EL (cell line): ENCODE measurements at places on chromosomes 1 and 21.

DNA sequence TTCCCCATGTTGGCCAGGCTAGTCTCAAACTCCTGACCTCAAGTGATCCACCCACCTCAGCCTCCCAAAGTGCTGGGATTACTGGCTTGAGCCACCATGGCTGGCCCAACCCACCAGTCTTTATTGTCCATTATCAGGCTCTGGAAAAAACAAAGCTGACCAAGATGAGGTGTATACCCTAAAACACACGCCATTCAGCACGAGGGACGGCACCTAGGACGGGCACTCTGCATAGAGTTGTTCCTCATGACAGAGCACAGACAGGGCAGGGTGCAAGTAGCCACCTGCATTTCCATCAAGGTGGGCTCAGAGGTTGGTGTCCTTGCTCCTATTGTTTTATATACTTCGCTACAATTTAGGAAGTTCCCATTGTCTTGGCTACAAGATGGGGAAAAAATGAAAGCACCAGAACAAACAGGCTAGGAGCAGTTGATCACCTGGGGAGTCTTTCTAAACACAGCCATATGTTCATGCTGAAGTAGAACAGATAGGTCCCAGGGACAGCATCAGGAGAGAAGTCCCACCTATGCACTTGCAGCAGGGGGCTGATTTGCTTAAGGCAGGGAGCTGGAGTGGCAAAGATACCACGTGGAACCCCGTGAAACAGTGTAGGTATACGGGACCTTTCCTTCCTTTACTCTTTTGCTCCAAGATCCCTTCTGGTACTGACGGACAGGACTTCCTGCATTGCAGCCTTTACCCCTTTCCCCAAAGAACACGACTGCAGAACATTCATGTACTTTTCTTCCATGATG, 4.5 kb downstream of the KRTCAP2 start:
- no peak for DNase-seq

DNA sequence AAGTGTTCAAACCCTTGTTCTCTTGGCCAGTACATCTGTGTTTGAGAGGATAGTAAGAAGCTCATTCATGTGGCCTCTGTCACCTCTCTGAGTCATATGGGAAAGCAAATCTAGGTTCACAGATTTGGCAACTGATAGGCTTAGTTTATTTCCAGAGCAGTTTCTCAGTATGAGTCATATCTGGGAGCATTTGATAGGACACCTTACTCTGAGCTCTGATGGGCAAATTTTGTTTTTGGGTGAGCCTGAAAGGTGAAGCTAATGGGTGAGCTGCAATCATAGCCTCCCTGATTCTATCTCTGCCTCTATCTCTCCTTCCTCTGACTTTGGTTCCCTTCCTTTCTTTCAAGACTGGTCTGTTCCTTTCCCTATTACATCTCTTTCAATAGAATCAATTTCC, 134.4 kb downstream of the S1PR1 start:
- DNase-seq = peak; percentile 84

DNA sequence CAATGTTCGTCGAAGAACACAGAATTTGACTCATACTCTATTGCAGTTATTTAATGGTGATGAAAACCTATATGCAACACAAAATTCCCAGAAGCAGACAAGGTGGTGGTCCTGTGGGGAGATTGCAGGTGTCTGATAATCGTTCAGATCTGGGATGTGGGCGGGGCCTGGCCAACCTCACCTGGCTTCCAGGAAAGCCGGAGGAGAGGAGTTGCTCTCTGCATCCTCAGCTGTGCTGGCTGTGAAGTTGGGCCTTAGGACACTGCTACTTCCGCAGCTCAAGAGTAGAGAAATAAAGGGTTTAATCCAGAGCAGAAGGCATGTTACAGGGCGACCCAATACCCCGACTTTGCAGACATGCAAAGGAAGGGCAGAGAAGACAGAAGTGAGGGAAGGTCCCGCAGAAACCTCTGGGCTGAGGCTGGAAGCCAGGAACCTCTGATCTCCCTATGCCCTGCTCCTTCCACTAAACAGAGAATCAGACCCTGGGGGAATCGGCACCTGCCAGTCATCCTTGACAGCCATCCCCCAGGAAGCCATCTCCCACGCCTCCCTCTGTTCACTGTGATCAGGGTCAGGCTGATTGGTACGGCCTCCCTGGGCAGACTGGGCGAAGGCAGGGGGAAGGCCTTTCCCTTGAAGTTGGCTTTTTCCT, 590.3 kb downstream of the AJAP1 start:
- no peak for DNase-seq

DNA sequence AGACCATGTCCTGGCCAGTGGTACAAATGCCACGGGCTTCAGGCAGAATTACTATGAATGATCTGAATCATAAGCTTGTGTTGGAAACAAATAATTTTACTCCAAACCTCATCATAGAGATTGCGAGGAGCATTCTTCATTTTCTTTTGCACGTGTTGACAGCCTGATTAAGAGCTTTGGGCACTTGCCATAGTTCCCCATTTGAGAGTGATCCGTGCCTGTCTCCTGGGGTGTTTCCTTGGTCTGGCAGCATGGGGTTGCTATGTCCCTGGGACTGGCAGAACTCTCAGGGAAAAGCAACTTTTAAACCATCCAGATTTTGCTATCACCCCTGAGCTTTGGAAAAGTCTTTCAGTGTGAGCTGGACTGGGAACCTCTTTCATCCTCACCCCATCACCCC, 54.3 kb upstream of the KCNJ6 start:
- DNase-seq = no peak

- DNase-seq = no peak
These were observed 10.6 kb upstream of the SPSB1 start for GRCh38 chr1:9281908-9282695.

- DNase-seq = no peak
These were observed 125.4 kb downstream of the PTGER3 start for GRCh38 chr1:70922196-70922595.

DNA sequence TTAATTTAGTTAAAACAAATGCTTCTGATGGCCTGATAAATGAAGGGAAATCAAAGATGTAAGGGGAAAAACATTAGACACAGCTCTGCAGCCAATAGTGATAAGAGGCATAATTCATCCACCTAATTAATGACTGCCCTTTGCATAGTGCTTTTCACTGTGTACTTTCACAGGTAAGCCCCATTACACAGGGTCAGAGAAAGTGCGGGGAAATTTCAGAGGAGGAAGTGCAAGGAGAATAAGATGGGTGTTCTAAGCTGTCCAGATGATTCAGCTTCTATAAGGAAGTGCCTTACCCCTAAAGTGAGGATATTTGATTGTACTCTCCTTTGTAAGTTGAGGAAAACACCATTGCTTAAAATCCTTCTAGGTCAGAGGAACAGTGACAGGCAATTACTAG, 88.0 kb downstream of the NR5A2 start:
- no peak for DNase-seq

- peak; percentile 47 for DNase-seq
These were observed 80.6 kb upstream of the LAMC2 start for GRCh38 chr1:183105449-183105848.

GRCh38 chr1:210003501-210003900, 65.5 kb downstream of the SYT14 start:
- DNase-seq = no peak

- no peak for DNase-seq
These were observed 85.3 kb upstream of the RGS4 start for GRCh38 chr1:162983671-162984425.

DNA sequence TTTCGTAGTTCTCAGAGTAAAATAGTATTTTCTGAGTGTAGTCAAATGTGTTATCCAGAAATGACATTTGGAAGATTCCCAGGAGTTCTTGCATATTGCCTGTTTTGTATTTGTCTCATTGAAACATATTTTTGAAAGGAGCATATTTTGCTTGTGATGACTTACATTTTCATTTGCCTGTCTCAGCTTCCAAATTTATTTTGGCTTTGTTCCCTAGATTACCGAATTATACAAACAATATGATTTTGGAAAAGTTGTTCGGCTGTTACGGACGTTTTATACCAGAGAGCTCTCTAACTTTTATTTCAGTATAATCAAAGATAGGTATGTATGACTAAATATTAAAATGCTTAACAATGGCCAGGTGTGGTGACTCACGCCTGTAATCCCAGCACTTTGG, 46.0 kb downstream of the IARS2 start:
- no peak for DNase-seq

DNA sequence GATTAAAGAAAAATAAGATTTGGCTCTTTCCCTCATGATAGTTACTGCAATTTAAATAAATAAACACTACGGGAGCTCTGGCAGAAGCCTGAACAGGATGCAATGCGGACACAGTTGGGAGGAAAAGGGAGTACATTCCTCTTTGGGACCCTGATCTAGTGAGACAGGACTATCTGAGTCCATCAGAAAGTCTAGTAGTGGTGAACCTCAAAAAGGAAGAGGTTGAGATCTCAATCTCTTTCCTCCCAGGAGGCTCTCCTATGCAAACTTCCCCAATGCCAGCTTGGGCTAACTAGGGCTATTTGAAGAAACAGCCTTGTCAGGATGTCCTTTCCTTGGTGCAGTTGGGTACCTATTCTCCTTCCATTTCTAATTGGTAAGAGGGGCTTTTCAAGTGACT, 4.9 kb upstream of the ABCD3 start:
- no peak for DNase-seq

- no peak for DNase-seq
These were observed 64.9 kb upstream of the BARHL2 start for GRCh38 chr1:90782046-90782445.

DNA sequence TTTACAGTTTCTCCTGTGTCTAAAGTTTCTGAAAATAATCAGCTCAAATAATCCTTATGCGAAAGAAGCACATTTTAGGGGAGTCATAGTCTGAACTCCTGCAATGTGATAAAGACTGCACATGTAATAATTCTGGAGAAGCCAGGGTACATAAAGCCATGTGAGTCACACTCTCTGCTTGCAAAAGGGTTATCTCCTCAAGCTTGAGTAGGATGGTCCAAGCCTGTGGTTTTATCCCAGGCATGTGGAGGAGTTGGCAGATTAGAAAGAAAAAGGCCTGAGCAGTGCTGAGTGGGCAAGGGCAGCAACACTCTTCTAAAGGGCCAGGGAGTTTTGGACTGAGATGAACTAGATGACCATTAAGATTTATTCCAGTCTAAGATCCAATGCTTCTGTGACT, 220.4 kb downstream of the RHOU start:
- DNase-seq = peak; percentile 49

GRCh38 chr1:109046671-109047070, 4.8 kb upstream of the WDR47 start:
- DNase-seq = no peak

GRCh38 chr21:39020751-39021477, 162.3 kb downstream of the PSMG1 start:
- peak; percentile 92 for DNase-seq

- DNase-seq = no peak
These were observed 22.9 kb upstream of the FOXE3 start for GRCh38 chr1:47393141-47393540.
